ENCODE measurements at places on chromosomes 2 and 18.

- no peak for DNase-seq
These were observed 35.8 kb downstream of the SLC9A4 start for GRCh38 chr2:102508863-102509262.

DNA sequence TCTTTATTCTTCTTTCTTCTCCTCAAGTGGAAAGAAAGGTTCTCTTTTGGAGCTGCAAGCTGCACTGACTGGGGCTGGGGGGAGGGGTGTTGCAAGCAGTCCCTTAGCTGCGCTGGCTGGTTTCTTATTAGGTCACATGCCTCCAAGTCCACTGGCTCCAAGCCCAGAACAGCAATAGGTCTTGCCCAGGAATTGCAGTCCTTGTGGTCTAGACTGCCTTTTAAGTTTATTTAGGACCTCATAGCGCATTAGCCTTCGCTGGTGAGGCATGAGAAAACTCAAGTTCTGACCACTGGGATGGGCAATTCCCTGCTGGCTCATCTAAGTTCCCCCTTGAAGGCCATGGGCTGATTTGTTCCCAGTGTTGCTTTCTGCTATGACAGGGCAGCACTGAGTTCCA, 138.6 kb upstream of the SCN7A start:
- no peak for DNase-seq

DNA sequence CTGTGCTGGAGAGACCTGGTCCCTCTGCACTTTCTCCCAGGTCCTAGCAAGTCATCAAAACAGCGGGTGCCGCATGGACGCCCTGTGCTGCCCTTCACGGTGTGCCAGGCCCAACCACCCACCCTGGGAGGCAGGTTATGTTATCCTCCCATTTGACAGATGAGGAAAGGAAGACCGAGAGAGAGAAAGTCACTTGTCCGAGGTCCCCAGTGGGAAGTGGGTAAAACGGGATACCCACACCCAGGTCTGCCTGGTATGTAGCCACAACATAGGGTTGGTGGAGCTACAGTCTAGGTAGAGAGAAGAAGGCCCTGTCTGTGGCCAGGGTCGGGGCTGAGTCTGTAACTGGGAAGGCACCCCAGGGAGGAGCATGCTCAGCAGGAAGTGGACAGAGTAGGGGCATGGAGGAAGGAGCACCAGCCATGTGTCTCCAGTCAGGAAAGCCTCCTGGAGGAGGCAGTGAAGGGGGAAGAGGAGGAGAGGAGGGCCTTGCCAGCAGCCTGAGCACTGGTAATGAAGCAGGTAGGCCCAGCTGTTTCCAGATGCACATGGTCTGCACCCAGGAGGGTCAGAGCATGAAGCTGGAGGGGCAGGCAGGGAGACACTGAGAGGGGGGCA, 98.4 kb downstream of the ZFP36L2 start:
- no peak for DNase-seq

GRCh38 chr18:8351161-8351560, 258.1 kb upstream of the RAB12 start:
- no peak for DNase-seq

GRCh38 chr18:27652480-27653121, 467.5 kb upstream of the CHST9 start:
- DNase-seq = no peak

GRCh38 chr2:109148117-109148746, 19.2 kb downstream of the SH3RF3 start:
- no peak for DNase-seq

- DNase-seq = no peak
These were observed 216.8 kb downstream of the UBE2E3 start for GRCh38 chr2:181197140-181197760.

- no peak for DNase-seq
These were observed 55.6 kb upstream of the CCDC85A start for GRCh38 chr2:56128235-56128634.

GRCh38 chr2:63497576-63497975, 90.7 kb downstream of the WDPCP start:
- no peak for DNase-seq

DNA sequence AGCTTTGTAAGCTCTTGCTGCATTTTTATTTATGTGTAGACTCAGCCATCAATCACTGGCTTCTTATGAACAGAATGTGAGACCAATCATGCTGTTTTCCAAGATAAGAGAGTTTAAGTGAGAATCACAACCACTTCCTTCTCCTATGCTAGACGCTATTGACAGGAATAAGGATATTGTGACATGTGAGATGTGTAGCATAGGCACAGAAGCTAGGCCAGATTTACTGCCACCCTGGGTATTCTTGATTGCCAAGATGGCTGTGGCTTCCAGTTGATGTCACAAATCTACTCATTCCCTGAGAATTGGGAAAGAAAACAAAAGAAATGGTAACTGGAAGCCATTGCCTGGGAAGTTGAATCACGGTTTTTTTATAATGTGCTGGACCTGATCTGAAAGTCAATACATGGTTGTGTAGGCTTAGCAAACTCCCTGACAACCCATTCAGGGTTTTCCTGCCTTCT, 49.9 kb downstream of the RAB27B start:
- DNase-seq = no peak

DNA sequence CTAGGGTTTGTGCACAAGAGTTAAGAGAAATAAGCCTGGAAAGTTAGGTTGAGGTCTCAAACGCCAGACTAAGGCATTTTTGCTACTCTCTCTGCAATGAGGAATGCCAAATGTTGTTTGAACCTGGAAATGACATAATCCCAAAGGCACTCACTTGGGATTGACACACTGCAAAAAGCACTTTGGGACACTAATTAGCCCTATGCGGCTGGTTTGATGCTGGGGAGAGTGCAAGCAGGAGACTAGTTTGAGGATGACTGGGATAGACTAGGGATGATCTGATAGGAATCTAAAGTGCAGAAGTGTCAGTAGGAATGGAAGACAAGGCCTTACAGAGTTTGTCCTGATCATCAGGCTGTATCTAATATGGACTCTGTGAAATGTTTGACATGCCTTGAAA, 469.0 kb downstream of the SLC4A3 start:
- no peak for DNase-seq

- DNase-seq = no peak
These were observed 15.2 kb downstream of the NABP1 start for GRCh38 chr2:191693166-191693565.

GRCh38 chr2:78676921-78677696, 348.4 kb upstream of the REG3G start:
- no peak for DNase-seq

GRCh38 chr18:11862468-11863137, 11.4 kb downstream of the CHMP1B start:
- DNase-seq = no peak

GRCh38 chr2:25169073-25169470, 692 bp upstream of the POMC start:
- DNase-seq = no peak

GRCh38 chr2:41062336-41062735, 610.4 kb upstream of the SLC8A1 start:
- DNase-seq = no peak

GRCh38 chr2:128558441-128558840, 239.8 kb upstream of the HS6ST1 start:
- DNase-seq = no peak

DNA sequence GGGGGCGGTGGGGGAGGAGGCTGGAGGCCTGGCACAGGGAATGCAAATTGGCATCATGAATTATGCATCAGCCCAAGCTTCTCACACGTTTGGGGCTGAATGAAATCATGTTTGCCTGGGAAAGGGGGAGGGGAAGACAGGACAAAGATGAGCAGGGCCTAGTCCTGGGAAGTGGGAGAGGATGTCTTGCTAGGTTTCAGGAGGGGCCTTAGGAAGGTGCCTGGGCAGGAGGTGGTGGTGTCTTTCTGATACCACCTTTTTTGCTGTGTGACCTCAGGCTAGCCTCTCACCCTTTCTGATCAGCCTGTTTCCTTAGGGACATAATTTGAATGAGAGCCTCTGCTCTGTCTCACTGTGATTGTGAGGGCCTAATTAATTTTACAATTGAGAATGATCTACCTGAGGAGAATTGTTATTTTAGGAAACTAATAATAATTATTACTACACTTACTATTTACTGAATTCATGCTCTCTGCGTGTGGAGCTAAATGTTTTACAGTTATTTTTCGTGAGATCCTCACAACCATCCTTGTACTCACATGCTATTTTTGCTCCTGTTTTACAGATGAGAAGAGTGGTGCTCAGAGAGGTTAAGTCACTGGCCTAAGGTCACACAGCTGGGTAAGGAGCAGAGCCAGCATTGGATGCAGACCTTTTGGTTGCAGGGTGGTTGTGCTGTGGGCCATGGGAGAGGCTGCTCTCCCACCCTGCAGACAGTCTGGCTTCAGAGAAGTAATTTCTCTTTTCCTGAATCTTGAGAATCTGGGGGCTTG, 39.6 kb downstream of the INHBB start:
- no peak for DNase-seq

DNA sequence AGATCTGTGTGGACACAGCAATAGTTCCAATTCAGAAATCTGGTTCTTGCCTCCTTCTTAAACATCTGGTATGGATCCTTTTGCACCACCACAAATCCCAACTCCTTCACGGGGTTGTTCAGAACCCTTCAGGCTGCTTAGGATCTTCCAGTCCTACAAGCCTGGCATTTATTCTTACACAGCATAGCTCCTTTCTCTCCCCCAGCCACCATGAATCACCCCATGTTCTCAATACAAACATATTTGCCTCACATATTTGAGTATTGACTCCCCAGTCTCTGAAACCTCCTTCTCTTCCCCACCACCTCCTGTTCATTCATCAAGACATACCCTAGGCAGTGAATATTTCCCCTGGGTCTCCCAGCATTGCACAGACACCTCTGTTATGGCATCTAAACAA, 155.2 kb downstream of the ALK start:
- no peak for DNase-seq

DNA sequence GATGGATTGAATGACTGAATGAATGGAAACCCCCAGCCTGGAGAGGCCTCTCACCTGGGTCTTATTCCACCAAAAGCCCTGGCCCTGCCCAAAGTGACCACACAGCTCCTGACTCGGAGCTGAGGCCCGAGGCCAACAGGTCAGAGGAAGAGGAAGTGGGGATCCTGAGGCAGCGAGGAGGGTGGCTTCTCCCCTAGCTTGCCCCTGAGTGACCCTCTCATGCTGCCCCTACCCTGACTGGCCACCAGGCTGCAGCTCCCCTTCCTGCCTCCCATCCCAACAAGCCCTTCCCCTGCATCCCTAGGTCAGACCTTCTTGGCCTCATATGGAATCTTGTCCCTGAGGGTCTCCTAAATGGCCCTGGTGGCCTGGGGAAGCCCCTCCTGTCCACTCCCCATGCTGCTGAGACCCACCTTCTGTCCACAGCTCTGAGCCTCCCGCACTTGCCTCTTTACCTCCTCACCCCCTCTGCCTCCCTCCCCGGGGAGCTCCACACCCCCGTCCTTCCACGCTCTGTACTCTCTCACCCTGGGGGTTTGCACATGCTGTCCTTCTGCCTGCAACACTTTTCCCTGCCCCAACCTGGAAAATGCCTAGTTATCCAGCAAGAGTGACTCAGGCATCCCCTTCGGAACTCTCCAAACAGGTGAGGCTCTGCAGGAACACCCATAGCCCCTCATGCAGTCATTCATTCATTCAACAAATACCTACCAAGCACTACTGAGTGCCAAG, 134.8 kb upstream of the HDAC4 start:
- DNase-seq = no peak

DNA sequence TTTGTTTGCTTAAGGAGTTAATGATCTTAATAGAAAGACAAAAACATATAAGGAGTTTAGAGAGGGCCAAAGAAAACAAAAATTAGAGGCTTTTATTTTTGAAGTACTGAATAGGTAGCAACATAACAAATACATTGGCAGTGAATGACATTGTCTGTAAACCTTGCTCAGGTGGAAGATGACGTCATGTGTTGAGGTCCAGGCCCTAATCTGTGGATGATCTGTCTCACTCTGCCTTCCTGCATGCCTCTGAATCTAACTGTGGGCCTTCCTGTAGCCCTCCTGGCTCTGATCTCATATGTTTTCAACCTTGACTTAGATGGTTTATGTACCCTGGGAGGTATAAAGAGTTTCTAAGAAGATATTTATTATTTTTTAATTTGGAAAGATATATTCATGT, 58.1 kb upstream of the DYNAP start:
- DNase-seq = no peak

DNA sequence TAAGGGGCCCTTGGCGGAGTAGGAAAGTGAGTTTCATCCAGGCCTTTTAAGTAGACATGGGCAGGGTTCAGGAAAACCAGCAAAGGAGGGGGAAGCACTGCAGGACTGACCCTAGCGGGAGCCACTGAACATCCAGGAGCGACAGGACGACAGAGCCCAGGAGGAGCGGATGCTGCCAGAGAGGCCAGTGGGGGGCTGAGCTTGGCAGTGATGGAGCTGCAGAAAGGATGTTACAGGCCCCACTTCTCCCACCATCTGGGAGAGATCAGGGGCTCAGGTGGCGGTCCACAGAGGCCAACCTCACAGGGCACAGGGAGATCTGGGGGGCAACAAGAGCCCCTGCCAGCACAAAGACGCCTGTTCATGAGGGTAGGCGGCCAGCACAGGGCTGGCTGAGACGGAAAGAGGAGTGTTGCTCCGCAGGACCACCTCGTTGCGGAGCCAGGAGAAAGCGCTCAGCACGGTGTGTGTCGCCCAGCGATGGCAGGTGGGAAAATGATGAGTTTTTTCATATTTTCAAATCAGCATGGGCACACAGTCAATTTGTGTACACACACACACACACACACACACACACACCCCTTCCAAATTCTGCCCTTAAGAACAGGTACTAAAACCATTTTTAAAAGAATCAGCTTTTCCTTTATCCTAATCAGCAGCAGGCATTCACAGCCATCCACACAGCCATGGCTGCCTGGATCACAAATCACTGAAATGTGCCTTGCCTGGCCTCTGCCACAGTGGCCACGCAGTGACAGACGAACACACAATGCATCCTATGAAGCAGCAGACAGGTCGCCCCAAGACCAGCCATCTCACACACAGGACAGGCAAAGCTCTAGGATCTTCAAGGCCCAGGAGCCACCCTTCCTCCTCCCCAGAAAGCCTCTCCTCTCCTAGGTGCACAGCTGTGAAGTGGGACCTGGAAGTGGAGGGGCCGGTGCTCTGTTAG, 63.2 kb downstream of the NDUFA10 start:
- no peak for DNase-seq

DNA sequence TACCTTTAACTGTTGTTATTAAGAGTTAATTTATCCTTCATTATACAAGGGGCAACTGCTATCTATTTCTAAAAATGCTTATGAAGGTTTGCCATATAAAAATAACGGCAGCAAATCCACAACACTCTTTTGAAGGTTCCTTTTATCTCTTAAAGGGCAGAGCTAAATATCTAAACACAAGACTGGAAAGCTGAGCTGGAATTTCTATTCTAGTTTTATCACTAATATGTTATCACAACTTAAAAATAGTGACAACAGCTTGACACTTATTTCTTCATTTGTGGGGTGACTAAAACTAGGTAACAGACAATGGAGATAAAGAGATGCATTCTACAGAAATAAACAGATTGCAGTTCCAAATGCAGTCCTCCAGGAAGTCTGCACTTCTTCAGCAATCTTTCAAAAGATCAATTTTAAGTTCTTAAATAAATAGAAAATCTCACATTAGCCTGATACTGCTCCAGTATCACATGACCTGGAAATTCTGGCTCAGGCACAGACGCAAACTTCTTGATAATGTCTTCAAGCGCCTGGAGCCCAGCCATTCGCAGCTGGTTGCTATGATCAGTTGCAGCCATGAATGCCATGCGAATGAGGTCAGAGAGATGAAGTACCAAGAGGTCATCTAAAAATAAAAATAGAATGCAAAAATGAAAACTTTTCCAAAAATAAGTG, 54.0 kb upstream of the STRN start:
- DNase-seq = no peak

GRCh38 chr2:27683390-27684071, 19.8 kb downstream of the SLC4A1AP start:
- peak; percentile 75 for DNase-seq
